T47D (cell line): ENCODE measurements at places on chromosomes 5 and 9.
A peak's percentile ranks its signal among the peaks of the same experiment; 100 is the strongest.

- no peak for DNase-seq
Measured at GRCh38 chr9:109382182-109382581, 61.3 kb upstream of the EPB41L4B start.

DNA sequence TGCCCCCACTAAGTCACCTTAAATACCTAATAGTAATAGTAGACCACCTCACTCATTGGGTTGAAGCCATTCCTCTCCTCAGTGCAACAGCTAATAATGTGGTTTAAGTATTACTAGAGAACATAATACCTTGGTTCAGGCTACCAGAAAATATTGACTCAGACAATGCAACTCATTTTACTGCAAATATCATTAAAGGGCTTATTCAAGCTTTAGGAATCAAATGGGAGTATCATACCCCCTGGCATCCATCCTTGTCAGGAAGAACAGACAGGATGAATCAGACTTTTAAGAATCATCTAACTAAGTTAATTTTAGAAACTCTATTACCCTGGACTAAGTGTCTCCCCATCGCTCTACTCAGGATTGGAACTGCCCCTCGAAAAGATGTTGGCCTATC, 6.8 kb upstream of the RNF180 start:
- DNase-seq: no peak

DNA sequence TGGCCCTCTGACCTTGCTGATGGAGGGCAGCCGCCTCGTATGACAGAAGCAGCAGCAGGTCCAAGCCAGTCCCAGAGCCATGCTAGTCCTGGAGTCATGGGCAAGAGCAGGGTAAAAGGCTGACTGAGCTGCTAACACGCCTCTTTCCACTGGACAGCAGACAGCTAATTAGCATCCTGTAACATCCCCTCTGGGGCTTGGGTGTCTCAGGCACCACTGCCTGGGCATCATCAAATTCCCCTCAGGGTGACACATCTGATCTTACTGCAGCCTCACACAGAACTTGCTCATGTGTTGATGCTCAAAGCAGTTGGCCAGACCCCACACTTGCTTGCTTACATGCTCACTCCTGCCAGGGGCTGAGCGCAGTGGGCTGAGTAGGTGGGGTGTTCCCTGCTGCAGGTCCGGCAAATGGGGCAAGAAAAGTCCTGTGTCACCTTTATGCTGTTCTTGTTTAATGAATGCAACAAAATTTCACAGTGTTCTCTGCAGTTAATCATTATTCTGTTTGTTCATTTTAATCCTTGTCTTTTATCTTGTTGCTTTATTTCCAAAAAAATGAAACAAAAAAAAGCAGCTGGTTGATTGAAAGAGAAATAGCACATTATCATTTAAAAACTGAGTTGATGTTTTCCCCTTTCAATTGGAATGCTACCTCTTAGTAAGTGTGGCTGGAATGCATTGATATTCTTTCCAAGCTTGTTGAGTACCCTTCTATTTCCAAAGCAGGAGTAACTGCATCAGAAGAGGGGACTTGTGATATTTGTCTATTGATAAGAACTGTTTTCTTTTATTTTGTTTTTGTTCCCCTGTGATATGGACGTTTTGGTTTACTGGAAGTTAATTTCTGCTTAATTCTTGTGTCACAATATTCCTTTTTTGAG, 254.1 kb downstream of the CDH18 start:
- DNase-seq: no peak

GRCh38 chr5:163727028-163727427, 221.6 kb downstream of the MAT2B start:
- peak; percentile 61 for DNase-seq

DNA sequence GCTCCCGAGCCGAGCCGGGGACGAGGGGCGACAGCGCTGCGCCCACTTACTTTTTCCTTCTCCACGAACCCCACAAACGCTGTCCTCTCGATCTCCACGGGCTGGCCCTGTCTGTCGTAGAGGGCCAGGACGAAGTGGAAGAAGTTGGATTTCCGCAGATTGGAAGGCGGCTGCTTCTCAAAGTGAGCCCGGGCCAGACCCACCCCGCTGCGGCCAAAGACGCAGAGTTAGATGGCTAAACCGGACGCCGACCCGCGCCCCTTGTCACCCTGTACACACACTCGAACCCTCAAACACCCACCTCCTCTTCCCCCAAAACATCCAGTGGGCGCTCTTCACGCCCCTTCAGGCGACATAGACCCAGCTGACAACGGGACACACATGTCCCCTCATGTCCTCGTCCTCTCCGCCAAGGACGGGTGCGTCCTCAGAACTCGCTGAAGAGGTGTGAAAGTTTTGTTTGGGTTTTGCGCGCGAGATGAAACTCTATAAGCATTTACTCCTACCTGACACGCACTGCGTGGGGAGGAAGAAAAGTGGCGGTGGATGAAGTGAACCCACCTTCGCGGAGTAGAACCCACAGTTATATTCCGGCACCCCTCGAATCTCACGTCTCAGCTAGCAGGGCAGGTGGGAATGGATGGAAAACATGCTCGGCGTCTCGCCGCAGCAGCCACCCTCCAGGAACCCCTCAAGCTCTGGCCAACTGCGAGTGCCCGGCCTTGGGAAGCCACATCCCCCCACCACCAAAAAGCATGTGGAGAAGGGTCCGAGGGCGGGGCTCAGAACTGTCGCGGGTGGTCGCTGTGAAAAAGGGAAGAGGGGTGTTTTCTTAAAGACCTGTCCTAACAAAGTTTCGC, 2.6 kb downstream of the EBF1 start:
- no peak for DNase-seq

- no peak for DNase-seq
Measured at GRCh38 chr5:124658867-124659557, 87.4 kb downstream of the ZNF608 start.

DNA sequence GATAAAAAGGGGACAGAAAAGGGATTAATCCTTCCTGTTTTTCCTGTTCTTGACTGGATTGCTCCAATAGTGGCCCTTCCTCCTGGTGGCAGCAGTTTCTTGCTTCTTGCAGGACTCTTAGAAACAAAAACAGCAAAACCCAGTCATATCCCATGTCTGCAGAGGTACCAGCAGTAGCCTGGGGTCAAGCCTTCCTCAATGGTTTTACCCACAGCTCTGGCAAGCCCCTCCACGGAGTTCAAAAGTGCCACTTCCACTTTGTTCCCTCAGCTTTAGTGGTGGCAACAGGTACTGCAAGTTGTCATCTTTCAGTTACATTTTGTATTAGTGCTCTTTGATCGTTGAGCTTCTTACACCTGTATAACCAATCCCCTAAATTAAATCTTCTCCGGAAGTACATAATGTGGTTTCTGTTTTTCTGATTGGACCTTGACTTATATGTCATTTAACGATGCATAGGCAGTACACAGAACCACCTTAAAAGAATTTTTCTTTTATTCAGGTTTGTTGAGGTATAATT, 8.7 kb upstream of the RANBP6 start:
- peak; percentile 68 for DNase-seq

DNA sequence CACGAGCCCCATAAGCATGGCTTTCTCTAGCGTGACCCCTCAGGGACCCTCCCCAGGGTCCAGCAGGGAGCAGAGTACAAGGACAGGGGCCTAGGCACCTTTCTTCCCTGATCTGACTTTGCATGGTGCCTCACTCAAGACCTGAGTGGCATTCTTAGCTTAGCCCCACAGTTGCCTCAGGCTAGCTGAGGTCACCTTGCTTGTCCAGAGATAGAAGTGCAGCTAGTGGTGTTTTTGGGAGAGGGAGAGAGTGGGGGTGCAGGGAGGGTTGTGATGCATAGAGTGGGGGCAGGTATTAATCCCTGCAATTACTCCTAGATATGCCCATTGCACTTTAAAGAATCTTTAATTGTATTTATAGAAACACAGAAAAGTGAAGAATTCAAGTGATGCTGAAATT, 8.4 kb upstream of the TRIO start:
- DNase-seq: no peak

GRCh38 chr5:67639976-67640375, 443.4 kb upstream of the CD180 start:
- no peak for DNase-seq

GRCh38 chr5:33489481-33490067, 48.8 kb downstream of the TARS1 start:
- DNase-seq: no peak

- no peak for DNase-seq
Measured at GRCh38 chr9:114157516-114158176, 2.3 kb downstream of the COL27A1 start.

DNA sequence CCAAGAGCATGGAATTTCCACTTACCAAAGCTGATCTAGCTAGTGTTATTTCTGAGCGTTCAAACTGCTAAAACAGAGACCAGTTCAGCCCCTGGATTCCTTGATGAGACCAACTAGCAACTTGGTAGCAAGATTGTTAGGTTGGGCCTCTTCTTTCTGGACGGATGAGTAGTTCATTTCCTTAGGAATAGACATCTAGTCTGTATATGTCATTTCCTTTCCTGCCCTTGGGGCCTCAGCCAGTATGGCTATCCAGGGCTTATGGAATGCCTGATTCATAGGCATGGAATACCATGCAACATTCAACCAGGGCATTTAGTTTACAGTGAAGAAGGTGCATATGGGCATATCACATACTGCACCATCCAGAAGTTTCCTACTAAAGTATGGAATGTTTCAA, 14.5 kb upstream of the LPAR1 start:
- DNase-seq: no peak

GRCh38 chr5:14513266-14513665, 68.3 kb upstream of the OTULINL start:
- DNase-seq: no peak

- DNase-seq: no peak
Measured at GRCh38 chr9:35923927-35924763, 14.9 kb downstream of the SPAAR start.

- no peak for DNase-seq
Measured at GRCh38 chr9:9992936-9993335, 619.9 kb downstream of the PTPRD start.

DNA sequence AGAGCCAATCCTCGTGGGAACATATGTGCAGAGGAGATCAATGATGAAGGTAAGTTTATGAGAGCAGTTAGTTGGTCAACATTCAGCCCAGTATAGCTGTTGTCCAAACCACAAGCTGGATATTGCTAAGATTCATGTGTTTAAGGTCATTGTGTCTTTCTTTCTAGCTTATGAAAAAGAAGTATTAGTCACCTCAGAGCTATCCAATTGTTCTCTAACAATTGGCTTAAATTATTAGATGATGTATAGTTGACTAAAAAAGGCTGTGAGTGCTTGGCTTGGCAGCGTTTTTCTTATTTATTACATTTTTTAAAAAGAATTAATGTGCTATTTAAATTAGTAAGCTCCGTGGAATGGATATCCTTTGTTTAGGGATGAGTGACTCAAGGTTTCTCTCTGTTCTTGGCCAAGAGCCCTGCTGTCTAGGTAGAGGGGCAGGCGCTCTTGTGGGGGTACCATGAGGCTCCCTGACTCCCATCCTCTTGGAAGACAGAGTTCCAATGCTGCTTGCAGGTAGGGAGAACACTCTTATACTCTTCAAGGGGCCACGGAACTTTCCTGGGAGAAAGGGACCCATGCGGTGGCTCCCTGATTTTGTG, 487.4 kb downstream of the IRX1 start:
- DNase-seq: no peak

- DNase-seq: no peak
Measured at GRCh38 chr5:62256161-62257019, 49.6 kb upstream of the KIF2A start.

DNA sequence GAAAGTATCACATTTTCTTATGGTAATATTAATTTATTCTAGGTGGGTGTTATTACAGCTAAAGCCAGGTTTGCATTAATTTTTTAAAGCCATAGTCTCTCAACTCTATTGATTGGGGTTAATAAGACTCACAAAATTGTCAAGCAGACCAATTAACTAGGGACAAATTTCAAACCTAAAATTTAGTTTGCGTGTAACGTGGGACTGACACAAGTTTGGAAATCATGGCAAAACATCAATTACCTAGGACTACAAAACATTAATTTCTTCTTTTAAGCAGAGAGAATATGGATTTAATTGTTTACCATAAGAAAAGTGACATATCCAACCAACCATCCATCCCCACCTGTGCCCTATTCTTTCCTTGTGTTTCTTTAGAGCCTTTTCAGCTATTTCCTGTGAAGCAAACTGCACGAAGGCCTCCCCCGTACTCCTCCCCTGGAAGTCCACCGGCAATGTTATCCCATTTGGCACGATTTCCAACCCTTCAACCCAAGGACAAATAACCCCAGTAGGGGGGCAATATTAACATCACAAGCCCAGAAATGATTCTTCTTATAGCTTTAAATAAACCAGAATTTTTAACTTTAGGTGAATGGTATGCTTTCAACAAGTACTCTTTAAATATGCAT, 4.4 kb downstream of the HNRNPH1 start:
- no peak for DNase-seq

GRCh38 chr5:17411436-17412402, 86.3 kb upstream of the TAF11L2 start:
- DNase-seq: no peak

GRCh38 chr9:126853667-126854066, 6.8 kb upstream of the ZBTB34 start:
- DNase-seq: no peak

DNA sequence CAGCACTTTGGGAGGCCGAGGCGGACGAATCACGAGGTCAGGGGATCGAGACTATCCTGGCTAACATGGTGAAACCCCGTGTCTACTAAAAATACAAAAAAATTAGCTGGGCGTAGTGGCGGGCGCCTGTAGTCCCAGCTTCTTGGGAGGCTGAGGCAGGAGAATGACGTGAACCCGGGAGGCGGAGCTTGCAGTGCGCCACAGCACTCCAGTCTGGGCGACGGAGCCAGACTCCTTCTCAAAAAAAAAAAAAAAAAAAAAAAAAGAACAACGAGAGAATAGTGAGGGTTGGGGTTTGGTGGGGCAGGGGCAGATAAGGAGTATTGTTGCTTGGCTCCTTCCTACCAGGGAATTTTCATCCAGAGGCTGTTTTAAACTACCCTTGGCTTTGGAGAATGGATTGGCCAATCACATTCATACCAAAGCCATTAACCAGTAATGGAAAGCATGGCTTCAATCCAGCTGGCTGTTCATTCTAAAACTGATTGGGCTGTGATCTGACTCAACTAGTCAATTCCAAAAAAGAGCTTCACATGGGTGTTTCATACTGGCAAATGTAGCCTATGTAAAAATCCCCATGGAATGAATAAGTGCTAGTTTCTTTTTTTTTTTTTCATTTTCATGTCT, 64.4 kb downstream of the PLCXD3 start:
- no peak for DNase-seq

DNA sequence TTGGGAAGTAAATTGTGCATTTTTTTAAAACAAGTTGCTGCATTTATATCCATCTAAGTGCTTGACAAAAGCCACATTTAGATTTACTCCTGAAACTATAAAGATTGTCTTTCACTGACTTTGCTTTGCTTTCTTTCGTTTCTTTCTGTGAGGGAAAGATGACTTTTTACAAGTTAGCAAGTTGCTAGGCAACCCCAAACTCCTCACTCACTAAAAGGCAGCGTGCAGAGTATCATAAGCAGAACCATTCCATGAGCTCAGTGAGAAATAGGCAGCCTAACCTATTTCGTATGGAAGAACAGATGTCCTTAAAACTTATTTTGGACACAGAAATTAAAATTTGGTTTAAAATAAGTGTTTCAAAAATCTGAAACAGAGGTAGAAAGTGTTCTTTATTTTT, 29.0 kb downstream of the KLF9 start:
- no peak for DNase-seq
